T-helper 17 cell (primary cell): ENCODE measurements at places on chromosomes 4 and X.

DNA sequence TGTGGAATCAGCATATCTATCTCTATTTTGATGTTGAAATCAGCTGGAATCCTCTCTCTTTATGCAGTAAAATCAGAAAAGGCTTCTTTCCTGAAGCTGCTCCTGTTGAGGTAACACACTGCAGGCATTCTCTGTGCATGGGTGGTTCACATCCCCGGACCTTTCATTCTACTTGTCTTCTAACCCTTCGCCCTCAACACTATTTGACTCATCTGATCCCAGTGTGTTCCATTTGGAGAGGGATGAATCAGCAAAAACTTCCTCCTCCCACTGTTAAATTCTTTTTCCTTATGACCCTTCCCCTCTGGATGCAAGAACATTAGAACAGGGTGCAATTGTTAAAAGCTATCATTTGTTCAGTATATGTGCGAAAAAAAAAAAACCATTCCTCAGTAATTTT, 67.4 kb downstream of the RNF150 start:
- DNase-seq, result no peak

GRCh38 chr4:28296239-28296638, 1435.6 kb downstream of the STIM2 start:
- no peak for DNase-seq

DNA sequence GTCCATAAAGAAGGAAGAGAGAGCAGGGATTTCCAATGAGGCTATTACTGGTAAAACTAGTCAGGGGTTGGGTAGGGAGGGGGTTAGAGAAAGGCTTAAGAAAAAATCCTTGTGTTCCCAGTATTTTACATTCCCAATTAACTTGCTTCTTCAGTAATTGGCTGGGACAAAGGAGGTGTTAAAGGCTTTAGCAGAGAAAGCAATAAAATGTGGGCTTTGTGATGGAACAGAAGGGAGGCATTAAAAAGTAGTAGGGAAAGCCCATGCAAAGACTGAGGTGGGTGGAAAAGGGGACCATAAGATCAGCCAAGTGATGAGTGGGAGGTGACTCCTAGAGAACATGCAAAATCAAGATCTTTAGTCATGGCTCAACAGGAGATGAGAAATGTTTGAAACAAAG, 1467.2 kb downstream of the RPA4 start:
- no peak for DNase-seq

DNA sequence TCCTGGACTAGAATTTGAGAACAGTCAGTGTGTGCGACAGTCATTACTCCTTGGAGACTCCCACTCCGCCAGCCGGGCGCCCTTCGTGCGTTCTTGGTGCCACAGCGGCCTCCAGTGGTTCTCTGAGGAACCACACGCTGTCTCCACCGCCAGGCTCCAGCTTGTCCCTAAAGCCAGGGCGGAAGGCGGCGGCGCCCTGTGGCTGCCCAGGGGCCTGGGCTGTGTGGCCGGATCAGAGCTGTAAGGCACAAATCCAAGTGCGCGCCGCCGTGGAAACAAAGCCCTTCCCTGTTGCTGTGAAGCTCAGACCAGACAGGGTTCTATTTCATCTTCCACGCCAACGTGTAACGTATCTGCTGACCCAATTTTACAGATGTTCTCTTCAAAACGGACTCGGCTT, 34.2 kb downstream of the IDS start:
- peak; percentile 43 for DNase-seq

DNA sequence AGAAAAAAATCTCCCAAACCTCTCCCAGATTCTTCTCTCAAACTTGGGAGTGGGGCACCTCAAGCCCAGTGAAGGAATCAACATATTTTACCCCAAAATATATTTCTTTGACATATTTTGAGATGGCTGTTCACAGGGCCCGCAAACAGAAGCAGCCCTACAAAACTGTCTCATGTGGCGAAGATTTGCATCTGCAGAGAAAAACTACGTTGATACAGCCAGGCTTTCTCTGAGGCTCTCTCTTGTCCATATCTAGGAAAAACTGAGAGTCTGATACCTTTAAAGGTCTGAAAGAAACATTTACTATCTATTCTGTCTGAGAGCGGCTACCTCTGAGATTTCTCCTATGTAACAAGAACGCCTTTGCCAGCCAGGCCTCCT, 23.3 kb upstream of the TMSB4X start:
- no peak for DNase-seq

- DNase-seq, result no peak
Observed at GRCh38 chrX:3379111-3379510, 32.7 kb upstream of the MXRA5 start.

- DNase-seq, result no peak
Observed at GRCh38 chrX:72037601-72038000, 94.1 kb downstream of the RTL5 start.

GRCh38 chr4:102945066-102945465, 74.4 kb downstream of the SLC9B1 start:
- DNase-seq, result no peak

DNA sequence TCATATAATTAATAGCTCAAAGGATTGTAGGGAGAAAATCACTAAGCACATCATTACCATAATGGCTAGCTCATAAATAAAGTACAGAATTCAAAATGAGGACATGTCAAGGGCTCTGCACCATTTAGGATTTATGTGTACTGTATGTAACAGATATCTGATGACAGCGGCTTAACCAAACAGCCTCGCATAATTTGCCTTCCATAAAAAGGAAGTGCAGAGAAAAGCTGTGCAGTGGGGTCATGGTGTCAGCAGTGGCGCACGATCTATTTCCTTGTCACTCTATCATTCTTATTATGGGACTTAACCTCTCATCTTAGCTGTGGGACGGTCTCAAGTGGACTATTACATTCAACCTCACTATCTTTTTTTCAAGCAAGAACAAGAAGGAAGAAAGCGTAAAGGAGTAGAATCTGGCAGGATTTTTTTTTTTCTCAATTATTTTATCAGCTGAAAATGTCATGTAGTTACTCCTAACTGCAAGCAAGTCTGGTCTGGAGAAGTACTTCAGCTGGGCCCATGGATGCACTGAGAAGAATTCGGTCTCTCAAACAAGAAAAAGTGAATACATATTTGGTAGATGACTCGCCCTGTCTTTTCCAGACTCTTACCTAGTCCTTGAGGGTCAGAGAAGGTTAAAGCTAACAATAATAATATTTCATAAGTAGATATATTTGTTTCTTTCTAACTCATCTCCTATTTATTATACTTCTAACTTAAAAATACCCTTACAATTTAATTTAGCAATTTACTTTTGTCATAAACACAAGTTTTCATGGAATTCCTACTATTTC, 94.6 kb downstream of the COX18 start:
- no peak for DNase-seq

- peak; percentile 10 for DNase-seq
Observed at GRCh38 chr4:68375667-68376559, 26.0 kb upstream of the YTHDC1 start.
